ENCODE measurements at places on chromosomes 16 and 17.

GRCh38 chr16:48526058-48526957 is 83.7 kb downstream of the N4BP1 start:
- DNase-seq, result no peak

DNA sequence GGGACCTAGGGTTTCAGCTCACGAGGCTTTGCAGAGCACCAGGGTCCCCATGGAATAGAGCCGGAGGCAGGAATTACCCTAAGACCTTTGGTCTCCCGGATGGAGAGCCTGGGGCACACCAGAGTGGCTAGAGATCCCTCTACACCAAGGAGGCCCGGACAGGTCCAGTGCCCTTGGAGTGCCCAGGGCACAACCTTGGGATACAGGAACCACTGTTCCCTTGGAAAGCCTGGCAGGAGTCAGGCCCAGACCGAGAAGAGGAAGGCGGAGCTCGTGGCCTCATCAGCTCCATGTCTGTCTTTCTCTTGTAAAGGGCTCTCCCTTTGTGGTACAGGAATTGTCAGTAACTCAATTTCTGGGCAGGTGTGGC is 3.8 kb upstream of the DBNDD1 start:
- no peak for DNase-seq

- DNase-seq, result no peak
These were observed 24.6 kb upstream of the FMNL1 start for GRCh38 chr17:45197108-45197507.

- DNase-seq, result no peak
These were observed at the start of gene CPNE7 for GRCh38 chr16:89575247-89576152. CPNE7 (plus strand) TSS chr16:89575758; CDS start chr16:89575898, 140 bp downstream.

- DNase-seq, result no peak
These were observed 54.2 kb upstream of the NSRP1 start for GRCh38 chr17:30062372-30062771.

DNA sequence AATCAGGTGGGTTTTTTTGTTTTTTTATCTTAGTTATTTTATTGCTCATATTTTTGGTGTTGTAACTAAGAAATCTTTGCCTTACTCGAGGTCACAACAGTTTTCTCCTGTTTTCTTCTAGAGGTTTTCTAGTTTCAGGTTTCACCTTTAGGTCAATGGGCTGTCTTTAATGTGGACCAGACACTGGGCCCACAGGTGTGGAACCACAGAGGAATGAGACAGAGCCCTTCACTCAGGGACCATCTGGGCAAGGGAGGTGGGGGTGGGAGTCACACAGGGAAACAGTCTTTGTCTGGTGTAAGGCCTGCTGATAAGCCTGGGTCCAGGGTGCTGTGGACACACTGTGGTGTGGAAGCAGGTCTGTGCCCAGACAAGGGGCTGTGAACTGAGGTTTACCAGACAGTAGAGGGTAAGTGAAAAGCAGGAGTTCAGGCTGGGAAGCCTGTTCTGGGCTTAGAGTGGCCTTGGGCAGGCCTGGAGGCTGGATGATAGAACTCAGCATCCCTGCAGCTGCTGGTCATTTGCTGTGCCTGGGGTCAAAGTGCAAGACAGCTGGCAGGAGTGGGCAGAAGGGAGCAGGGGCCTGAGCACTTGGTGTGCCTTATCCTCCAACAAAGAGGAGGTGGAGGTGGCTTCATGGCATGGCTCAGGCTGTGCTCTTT is 75.6 kb downstream of the SPECC1 start:
- no peak for DNase-seq

DNA sequence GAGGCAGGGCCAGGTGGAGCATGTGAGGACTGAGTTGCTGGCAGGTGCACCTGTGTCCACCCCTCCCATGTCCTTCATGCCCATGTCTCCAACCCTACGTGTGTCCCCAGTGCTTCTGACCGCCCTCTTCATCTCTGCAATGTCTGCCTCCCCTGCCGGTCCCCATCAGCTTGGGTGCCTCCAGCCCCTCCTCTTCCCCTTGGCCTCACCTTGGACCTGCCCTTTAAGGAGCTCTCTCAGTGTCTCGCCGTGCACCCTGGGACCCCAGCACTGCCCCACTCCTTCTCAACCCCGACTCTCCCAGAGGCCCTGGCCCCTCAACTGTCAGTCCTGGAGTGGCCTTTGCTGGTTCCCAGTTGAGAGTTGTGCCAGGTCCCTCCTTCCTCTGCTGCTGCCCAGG is 15.0 kb downstream of the RIPOR1 start:
- no peak for DNase-seq

DNA sequence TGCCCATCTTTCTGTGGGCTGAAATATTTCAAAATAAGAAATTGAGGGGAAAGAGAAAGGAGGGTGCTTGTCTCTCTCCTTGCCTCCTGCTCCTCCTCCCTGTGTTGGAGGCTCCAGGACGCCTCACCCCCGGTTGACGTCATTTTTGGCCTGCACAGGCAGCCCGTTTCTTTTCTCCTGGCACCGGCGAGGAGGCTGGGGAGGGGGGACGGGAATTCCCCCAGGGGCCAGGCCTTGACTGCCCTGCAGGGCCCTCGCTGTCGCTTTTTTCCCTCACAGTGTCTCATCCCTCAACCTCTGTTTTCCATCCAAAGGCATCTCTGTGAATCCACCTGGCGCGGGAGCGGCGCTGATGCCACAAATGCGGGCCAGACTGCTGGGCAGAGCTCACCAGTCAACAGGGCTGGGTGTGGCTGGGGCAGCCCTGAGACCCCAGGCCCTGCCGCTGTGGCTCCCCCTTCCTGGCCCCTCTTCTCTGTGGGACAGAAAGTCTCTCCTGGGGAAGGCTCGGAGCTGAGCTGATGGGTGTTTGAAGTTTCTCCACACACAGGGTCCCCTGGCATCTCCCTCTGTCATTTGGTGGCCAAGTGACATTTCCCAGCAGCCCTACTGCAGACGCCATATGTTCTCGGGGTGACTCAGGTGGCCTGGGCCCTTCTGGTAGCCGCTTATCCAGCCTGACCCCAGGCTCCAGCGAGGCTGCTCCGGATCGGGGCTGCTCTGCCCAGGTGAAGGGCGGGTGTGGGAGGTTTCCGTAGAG is 16.0 kb downstream of the CENPX start:
- DNase-seq, result no peak

GRCh38 chr16:3825103-3825502 is 55.4 kb downstream of the CREBBP start:
- DNase-seq, result no peak

- no peak for DNase-seq
These were observed 315.6 kb downstream of the SNX29 start for GRCh38 chr16:12291989-12292759.

DNA sequence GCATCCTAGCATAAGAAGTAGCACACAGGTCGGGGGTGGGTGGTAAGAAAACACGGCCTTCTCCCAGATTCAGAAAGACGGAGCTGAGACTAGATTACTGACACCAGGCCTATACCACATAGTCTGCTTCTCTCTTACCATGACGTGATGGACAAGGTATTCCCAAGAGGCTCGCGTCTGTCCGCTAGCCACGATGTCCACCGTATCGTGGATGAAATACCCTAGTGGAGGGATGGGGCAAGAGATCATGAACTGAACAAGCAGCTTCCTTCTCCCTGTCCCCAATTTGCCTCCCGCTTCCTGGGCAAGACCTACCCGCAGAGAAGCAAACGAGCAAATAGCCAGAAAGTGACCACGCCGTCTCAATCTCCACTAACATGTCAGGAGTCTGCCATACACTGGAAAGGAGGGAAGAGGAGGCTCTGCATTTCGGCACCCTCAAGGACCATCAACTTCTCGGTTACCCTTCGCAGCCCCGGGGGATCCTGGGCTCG is 820 bp downstream of the TLCD1 start:
- peak; percentile 67 for DNase-seq

DNA sequence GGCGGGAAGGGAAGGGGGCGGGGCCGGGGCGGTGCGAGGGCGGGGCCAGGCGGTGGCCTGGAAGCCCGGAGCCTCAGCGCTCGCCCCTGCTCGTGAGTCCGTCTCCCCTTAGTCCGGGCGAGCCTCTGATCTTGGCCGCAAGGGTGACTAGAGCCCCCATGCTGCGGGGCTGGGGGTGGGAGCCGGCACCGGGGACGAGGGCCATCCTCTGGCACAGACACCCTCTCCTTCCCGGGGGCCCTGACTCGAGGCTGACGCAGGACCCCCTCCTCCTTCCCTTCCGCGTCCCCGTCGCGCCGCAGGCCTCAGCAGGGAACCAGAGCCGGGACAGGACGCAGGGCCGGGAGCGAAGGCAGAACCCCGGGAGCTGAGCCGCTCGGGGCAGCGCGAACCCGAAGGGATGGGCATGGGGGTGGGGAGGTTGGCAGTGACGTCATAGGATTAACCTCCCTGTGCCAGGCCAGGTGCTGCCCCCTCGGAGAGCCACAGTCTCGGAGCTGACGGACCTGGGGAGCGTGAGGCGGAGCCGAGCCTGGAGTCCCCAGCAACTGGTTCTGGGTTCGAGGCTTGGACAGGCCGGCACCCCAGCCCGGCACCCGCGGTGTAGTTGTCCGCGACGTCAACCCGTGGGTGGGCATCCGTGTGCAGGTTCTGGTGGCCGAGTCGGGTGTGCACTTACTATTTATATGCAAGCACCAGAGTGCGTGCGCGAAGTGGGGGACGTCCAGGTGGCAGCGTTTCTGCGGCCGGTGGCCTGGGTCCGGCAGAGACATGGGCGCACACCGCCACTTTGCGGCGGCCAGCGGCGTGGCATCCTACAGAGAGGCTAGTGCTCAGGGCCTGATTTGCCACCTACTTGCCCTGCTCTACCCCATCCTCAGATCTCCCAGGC is 503 bp upstream of the PLCD3 start:
- no peak for DNase-seq

DNA sequence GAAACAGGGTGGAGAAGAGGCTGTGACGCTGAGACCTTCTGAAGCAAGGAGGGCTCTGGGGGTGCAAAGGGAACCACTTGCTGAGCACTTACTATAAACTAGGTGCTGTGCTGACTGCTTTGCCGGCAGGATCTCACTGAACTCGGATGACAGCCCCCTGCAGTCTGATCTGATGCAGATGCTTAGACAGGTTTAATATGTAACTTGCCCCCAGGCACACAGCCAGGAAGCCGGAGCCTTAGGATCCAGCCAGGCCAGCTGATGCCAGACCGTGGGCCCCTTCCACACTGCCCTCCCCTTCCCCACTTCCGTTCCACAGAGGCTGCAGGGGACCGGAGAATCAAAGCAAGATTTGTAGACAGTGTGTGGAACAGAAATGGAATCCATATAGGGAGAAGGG is 23.1 kb downstream of the SPACA3 start:
- DNase-seq, result no peak

GRCh38 chr16:81646561-81646960 is 132.5 kb upstream of the PLCG2 start:
- DNase-seq, result no peak

DNA sequence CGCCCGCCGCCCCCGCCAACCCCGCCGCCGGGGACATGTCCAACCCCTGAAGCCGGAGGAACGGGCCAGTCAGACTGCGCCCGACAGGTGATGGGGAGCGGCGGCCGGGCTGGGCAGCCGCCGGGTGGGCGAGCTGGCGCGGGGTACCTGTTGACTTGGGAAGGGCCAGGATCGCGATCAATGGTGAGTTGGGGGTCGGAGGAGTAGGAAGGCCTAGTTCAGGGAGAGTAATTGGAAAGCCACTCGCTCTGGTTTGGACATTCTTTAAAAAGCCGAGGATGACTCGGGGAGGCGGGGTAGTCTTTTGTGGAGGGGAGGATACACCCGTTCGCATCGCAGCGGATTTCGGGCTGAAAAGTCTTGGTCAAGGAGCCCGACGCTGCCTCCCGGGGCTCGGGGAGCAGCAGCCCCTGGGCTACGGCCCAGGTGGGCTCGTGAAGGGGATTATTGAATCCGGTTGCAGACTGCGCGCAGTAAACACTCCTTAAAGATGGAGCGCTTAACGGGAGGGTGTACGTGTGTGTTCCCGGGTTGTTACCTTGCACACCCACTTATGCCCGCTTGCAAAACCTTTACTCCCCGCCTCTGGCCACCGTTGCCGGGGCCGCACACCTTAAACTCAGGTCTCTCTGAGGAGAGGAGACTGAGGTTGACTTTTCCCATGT is 123.8 kb downstream of the GOSR1 start:
- no peak for DNase-seq

DNA sequence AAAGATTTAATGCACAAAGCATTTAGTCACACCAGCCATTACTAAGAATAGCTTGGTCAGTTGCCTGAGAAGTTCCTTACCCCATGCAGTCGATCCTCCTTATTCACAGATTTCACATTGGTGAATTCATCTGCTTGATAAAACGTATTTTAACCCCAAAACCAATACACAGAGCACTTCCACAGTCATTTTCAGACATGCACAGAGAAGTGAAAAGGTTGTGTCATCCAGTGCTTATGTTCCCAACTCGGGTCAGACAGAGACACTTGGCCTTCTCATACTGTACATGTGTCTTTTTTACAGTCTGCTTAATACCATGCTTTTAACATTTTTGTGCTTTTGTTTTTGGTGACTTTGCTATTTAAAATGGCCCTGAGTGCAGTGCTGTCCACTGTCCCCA is 219.7 kb downstream of the SPECC1 start:
- DNase-seq, result no peak

- DNase-seq, result no peak
These were observed 44.5 kb upstream of the MLYCD start for GRCh38 chr16:83854420-83854819.

DNA sequence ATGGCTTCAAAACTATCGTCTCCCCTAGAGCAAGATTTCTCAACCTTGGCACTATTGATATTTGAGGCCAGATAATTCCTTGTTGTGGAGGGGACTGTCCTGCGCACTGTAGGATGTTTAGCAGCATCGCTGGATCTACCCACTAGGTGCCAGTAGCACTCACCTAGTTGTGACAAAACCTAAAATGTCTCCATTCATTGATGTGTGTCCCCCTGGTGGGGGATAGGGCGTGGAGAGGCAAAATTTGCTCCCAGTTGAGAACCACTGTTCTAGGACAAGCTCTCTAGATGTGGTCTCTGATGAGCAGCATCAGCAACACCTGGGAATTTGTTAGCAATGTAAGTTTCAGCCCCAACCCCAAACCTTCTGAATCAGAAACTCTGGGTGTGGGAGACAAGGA is 259.0 kb downstream of the XYLT1 start:
- peak; percentile 16 for DNase-seq

- DNase-seq, result no peak
These were observed 79.6 kb upstream of the ATP2A3 start for GRCh38 chr17:4043862-4044261.

Data from HL-60 (cell line).